ENCODE measurements at places on chromosomes 7 and 10.

DNA sequence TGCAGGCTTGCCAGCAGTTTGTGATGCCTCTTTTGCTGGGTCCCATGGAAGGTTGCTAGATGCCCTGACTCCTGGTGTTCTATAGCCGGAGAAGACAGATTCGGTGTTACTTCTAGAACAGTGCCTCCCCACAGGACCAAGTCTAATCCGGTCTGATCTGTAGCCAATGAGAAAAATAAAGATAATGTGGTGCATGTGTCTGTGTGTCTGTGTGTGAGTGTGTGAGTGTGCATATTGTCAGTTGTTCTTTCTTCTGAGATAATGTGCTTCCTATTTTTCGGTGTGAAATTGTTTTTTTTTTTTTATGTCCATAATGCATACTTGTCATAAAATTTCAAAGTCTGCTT, 29.7 kb upstream of the ZNRF2 start:
- DNase-seq, result no peak

GRCh38 chr7:43568529-43568928, 14.4 kb upstream of the STK17A start:
- DNase-seq, result no peak

- no peak for DNase-seq
Observed at GRCh38 chr7:115260381-115260780, 338.5 kb downstream of the MDFIC start.

DNA sequence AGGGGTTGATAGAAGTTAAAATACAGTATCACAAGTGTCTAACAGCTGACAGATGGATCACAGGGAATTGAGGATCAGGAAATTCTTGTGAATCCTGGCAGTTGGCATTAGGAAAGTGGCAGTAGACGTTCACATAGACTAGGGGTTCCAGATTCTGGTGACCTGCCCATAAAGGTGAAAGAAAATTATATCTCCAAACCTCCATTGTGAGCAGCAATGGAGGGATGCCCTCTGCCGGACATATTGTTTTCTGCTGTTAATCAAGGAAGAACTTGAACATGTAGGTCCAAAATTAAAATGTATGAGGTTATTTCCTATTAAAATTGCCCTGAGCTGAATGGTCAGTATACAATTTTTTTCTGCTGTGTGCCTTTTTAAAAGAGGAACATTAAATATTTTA, 5.1 kb downstream of the NME8 start:
- DNase-seq, result no peak

GRCh38 chr10:108904163-108904838, 1019.0 kb downstream of the XPNPEP1 start:
- no peak for DNase-seq

DNA sequence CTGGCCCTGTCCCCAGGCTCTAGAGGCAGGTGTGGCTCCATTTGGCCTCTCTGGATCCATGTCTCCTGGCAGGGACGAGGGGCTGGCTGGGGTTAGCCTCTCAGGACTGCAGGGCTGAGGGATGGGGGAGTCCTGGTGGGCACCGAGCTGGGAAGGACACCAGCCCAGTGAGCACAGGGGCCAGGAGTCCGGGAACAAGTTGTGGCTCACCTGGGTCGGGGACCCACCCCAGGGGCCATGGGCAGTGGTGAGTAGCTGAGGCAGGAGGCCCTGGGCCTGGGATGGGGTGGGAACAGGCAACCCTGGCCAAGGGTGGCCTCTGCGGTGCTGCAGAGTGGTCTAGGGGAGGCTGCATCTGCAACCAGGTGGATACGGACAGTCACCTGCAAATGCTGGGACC, 24.1 kb downstream of the ANTXRL start:
- no peak for DNase-seq

All from suppressor macrophage treated with lipopolysaccharide for 1 hour (primary cell).